Activated CD4-positive, CD25-positive, alpha-beta regulatory T cell (primary cell): ENCODE measurements at places on chromosomes 1 and 21.

GRCh38 chr1:178493301-178493741 is 3.4 kb downstream of the CLEC20A start:
- no peak for DNase-seq

- no peak for DNase-seq
Observed at GRCh38 chr1:198201956-198202784, 45.4 kb downstream of the NEK7 start.

- no peak for DNase-seq
Observed at GRCh38 chr1:241411776-241412338, 54.9 kb upstream of the RGS7 start.

- no peak for DNase-seq
Observed at GRCh38 chr1:167463875-167464575, 54.3 kb downstream of the CD247 start.

DNA sequence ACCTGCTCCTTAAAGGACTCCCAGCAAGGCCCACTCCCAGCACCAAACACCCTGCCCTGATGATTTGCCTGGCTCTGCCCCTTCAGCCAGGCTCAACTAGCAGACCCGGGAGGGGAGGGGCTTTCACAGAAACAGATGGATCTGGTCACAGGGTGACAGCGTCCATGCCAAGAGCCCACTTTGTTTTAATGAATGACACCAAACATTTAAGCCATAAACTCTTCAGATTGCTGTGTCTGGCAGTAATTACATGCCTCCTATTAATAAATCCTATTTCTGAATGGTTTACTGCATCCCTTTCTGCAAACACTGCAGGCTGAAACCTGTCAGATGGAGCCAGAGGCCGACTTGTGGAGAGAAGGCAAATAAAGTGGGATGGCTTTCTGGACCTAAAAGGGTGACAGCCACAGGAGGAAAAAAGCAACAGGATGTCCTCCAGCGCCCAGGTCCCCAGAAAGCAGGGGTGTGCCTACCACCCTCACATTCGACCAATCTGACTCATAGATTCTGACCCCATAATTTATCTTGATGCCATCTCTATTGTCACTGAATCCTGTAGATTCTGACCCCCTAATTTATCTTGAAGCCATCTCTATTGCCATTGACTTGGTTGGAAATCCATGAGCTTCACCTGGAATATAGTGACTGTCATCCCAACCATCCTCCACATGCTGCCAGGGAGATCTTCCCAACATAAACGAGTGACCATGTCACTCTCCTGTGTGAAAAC is 200.9 kb downstream of the PLPP3 start:
- DNase-seq: no peak
